ENCODE measurements at places on chromosomes 3 and 15.

GRCh38 chr3:35932995-35933394, 293.7 kb downstream of the ARPP21 start:
- DNase-seq: no peak

DNA sequence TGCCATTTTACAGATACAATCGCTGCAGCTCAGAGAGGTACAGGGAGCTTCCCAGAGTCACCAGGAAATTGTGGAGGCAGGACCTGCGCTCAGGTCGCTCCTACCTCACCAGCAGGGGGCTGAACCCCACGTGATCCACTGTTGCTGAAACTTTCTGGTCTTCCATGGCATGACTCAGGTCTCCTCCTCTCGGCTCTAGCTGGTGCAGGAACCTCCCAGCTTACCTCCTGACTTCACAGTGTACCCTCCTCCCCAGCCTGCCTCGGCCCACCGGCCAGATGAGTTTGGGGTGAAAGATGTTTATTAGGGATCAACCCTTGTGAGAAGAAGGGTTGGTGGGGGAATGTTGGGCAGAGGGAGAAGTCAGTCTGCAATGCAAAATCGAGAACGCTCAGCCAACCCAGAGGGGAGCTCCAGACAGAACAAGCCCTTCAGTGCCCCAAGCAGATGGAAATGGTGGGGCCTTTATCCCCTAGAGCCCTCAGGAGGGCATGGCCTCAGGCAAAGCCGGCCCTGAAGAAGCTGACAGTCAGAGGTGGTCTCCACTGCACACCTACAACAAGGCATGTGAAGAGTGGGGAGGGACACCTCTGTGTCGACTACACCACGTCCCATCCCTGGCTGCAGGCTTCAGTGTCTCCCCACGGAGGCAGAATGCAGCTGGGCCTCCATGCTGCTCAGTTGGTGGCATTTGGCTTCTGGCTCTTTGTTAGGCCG, 118.6 kb upstream of the PRR20G start:
- no peak for DNase-seq

DNA sequence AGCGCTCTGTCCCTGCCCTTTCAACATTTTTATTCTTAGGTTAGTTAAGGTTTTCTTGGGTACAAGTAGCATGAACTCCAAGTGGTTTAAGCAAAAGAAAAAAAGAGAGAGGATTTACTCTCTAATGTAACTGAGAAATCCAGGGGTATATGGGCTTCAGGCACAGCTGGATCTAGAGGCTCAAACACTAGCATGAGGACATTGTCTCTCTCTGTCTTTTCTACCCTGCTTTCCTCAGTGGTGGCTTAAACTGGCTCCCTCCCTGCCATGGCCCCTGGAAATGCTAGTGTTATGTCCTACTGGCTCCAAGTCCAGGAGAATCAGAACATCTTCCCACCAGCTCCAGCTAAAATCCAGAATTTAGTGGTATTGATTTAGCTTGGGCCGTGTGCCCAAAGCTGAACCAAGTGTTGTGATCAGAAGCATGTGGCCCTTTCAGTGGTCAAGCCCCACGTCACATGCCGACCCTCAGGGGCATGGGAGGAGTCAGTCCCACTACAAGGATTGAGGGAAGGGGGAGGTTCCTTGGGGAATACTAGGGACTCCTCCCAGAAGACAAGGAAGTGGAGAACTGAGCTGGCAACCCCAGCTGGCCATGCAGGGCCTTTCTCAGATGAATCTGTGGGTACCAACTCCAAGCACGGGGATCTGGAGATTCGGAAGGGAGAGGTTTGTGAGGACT, 58.0 kb downstream of the LINGO1 start:
- no peak for DNase-seq

- DNase-seq: no peak
Observed at GRCh38 chr15:65655457-65655856, 33.7 kb downstream of the SLC24A1 start.

GRCh38 chr3:8952130-8952529, 11.1 kb downstream of the RAD18 start:
- no peak for DNase-seq

- no peak for DNase-seq
Observed at GRCh38 chr15:93837450-93837849, 393.9 kb upstream of the MCTP2 start.

GRCh38 chr3:123799544-123800361, 84.4 kb downstream of the MYLK start:
- no peak for DNase-seq

DNA sequence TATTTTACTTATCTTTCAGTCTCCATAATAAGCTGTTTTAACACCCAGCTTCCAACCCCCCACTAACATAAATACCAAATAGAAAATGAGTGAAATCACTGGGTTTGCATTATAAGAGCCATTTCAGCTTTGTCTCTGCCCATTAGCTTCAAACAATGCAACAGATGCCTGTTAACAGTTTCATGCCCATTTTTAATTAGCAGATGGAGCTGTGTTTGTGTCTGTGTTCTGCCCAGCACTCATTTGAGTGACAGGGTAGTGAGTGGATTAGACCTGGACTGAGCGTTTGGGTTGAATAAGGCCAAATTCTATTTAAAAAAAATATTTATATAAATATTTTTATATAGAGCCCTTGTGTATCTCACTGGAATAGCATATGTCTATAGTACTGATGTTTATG, 7.4 kb downstream of the RAB8B start:
- no peak for DNase-seq

- no peak for DNase-seq
Observed at GRCh38 chr15:77421370-77421700, 647 bp downstream of the HMG20A start.

GRCh38 chr15:35298509-35298908, 213.4 kb upstream of the NANOGP8 start:
- DNase-seq: no peak

DNA sequence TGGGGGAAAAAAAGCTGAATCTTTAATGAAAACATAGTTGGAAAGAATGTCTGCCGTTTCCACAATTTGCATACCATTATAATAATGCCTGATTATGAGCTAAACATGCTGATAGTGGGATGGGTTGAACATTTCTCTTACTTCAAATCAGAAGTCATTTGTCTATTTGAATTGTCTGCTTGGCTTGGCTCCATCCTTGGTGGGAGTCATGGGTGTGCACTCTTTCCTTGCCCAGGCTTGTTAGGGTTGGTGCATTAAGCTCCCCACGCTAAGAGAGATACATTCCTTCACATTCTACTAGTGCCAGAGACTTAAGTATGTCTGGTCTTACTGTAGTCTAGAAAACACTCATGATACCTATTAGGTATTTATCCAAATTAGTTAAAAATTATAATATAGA, 121.4 kb upstream of the RARB start:
- no peak for DNase-seq

DNA sequence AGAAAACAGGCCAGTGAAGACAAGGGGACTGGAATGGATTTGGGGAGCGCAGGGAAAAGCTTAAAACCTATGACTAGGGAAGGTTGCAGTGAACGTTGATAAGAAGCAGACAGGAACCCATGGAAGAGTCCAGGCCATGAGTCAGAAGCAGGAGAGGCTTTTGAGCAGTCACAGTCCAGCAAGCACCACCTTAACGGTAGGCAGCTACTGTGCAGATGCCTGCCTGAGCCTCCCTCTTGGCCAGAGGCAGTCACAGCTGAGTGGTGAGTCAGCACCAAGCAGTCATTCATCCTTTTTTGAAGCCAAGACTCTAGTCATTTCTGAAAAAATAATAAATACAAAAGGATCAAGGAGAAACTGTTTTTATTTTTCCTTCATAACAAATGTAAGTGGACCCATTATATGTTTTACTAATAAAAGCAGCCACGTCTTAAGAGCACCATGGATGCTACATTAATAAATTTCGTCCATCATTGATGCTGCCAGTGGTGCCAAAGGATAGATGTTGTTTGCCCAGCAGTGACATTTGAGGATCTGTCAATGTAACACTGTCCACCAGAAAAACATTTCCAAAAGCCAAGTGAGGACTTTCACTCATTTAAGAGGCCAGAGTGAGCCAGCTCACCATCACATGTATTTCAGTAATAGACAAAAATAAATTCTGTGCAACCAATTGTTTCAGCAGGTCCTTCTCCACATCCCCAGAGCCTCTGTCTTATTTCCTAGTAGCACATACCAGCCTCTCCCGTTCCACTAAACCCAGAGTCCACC, 42.1 kb upstream of the ACTC1 start:
- no peak for DNase-seq

DNA sequence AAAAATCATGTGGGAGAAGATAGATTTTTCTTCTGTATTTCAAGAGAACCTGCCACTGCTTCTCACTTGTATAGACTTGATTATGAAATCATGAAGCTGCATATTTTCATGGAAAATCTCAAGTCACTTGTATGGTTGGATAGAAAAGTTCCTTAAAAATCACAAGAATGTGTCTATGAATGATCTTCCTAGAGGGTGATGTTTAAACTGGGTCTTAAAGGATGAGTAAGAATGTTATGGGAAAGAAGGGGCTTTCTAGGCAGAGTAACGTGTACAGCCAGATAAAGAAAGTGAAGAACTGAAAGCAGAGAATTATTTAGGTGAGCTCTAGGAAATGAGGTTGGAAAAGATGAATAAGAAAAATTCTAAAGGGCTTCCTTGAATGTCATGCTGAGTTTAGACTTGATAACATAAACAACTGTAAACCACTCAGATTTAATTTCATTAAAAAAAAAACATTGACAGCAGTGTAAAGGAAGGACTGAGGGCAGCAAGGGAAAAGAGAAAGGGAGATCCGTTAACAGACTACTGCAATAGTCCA, 5.0 kb downstream of the CD47 start:
- no peak for DNase-seq

- DNase-seq: no peak
Observed at GRCh38 chr15:74994685-74995084, 678 bp upstream of the SCAMP5 start.

- no peak for DNase-seq
Observed at GRCh38 chr3:32316976-32317375, 74.7 kb upstream of the CMTM7 start.

- DNase-seq: no peak
Observed at GRCh38 chr15:57319226-57319918, 56.9 kb upstream of the CGNL1 start.

DNA sequence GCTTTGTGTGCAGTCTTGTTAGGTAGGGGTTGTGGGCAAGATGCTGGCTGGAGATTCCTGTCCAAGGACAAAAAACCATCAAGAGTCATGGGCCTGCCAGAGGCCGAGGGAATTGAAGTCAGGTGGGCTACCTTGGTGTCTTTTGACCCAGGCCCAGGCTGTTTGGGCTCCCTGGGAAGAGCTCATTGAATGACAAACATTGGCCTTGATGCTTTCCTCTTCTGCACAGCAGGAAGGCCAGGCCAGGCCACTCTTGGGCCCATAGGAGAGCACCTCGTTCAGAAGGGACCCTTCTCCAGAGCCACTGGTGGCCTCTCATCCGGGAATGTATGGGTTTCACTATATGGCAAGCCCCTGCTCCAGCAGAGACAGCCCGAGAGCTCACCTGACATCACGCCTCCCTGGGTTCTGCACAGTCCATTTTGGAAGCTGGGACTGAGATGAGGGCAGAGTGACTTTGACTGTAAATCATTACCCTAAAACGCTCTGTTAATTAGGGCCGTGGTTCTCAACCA, 169.1 kb downstream of the NSMCE3 start:
- DNase-seq: no peak

DNA sequence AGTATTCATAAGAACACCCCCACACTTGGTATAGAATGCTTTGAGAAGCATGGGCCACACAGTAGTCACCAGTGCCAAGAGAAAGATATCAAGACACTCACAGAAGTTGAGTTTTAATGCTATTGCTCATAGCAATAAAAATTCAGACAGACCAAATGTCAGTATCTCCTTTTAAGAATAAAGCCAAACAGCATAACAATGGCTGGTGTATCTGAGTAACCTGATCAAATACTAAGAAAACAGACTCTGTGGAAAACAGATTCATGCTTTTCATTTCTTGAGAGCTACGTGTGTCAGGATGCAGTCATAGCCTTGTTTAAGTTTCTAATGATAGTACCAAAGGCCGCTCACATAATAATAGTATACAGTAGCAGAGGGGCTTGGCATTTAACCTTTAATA, 778.5 kb downstream of the MECOM start:
- DNase-seq: no peak

GRCh38 chr3:141147657-141148056, 84.0 kb upstream of the PXYLP1 start:
- DNase-seq: no peak

- no peak for DNase-seq
Observed at GRCh38 chr3:78830470-78830869, 937.3 kb downstream of the ROBO1 start.

DNA sequence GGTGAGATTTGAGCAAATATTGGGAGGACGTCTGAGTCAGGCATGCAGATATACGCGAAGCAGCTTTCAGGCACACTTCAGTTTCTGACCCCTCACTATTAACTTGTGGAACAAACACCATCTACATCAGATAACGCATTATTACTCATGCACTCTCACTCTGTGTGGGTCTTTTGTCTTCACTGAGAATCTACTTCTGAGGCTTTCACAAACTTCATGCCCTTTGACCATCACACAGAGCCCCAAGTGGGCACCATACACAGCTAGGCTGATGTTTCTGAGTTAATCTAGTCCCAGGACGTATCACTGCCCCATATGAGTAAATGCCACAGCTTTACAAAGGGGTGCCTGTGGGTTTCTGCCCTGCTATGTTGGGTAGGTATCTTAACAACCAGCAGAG, 39.6 kb upstream of the IP6K2 start:
- no peak for DNase-seq

- no peak for DNase-seq
Observed at GRCh38 chr15:57167821-57168395, 208.4 kb upstream of the CGNL1 start.

GRCh38 chr3:51568036-51568435, 29.5 kb downstream of the RAD54L2 start:
- DNase-seq: no peak

DNA sequence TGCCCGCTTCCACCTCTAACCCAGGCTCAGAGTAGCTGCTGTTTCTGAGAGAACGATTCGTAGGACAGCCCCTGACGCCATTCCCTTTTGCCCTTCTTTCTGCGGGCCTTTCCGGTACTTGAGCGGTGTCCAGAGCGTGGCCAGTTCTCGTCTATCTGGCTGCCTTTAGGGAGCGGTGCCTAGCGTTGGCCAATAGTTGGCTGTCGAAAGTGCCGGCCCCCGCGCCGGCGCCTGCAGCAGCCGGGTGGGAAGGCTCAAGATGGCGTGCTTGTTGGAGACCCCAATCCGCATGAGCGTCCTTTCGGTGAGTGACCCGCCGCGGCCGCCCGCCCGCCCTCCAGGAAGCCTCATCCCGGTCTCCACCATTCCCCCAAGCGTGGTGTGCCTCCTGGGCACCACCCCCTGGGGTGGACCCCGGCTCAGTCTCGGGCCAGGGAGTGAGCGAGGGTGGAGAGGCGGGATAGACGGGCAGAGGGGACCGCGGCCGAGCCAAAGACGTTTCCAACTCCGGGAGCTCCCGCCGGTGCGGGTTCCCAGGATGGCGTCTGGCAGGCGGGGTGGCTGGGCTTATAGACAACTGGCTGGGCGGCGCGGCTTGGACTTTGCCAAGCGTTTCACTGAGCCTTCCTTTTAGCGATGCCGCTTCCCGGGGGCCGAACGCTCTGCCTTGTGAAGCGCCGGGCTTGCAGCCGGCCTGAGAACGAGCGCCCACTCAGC, at the start of gene ARMC8:
Gene ARMC8, plus strand, starts transcription at position 6 of the 717 bp plus-strand sequence. Its CDS starts 254 bp downstream, at position 260.
- no peak for DNase-seq

- peak; percentile 88 for DNase-seq
Observed at GRCh38 chr15:78195735-78196201, 38.6 kb downstream of the ACSBG1 start.
